Motor neuron (in vitro differentiated cells): ENCODE measurements at places on chromosomes 13 and 19.

DNA sequence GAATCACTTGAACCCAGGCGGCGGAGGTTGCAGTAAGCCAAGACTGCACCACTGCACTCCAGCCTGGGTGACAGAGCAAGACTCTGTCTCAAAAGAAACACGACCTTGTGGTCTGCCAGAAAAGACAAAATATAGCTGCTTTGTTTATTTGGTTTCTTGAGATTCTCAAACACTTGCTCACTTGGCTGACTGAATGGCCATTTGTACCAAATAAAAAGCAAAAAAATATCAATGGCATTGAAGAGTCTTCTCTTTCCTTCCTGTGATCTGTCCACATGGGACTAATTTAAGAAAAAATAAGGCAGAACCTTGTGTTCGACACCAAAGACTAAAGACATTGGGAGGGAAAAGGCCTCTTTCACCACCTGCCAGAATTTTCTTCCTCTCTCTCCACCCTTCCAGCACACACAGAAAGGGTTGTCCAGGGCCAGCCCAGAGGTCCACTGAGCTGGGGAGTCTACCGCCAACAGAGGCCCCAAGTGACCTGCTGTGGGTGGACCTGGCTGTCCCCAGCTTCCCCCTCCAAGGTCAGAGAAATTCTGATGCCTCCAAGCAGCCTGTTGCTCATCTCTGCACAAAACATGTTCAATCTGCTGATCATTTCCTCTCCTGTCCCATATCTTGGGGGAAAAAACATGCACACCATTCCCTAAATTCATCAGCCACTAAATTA lies 5.9 kb downstream of the BRME1 start:
- ATAC-seq: no peak

DNA sequence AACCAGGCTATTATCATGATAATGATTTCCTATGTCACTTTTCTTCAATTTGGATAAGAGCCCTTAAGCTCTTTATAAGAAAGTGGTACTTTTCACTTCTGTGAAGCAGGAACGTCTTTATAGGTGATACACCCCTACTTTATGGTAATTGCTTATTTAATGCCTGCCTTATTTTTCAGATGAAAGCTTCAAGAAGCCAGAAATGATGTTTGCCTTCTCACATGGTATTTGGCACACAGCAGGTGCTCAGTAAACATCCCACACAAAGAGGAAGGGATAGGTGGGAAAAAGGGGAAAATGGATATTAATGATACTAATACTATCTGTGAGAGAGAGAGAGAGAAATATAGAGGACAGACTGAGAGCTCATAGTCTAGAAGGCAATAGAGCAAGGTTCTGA lies 29.0 kb upstream of the WASF3 start:
- no peak for ATAC-seq

DNA sequence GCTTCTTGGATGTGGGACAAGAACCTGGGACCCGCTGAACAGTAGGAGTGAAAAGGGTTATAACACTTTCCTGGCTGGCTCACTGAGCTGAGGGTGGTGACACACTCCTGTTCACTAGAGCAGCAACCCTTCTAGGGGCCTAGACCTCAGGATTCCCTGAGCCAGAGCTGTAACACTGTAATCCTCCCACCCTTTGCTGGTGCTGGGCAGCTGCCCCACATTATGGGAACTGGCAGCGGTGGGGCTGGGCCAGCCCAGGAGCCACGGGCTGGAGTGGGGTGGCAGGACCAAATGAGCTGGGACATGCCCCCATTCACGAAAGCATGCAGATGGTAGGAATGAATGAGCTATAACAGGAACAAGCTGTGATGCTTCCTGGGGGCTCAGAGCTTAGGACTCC lies 110.6 kb downstream of the B3GLCT start:
- ATAC-seq: no peak

GRCh38 chr13:35699825-35700510 lies 223.5 kb upstream of the MAB21L1 start:
- ATAC-seq: peak; percentile 44

DNA sequence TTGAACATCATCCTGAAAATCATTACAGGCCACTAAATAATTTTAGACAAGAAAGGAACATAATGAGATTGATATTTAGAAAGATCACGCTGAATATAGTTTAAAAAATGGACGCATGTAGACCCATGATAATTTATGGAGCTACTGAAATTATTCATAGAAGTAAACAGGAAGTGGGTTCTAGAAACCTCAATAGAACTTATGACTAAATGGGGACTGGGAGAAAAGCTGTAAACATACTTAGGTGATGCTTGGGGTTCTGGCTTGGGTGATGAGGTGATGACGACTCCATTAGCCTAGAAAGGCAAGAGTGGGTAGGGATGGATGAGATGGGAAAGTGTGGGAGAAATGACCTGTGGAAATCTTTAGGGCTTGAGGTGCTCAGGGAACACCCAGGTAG lies 484.0 kb downstream of the MYO16 start:
- ATAC-seq: no peak

DNA sequence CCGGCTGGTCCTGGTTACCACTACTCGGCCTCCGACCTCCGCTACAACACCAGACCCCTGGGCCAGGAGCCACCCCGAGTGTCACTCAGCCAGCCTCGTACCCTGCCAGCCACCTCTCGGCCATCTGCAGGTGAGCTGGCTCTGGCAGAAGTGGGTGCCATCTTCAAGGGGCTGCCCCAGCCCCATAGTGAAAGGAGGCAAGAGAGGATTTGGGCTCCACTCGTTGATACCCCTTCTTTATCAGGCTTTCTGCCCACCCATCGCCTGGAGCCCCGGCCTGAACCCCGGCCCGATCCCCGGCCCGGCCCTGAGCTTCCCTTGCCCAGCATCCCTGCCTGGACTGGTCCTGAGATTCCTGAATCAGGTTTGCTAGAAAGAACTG lies 7.1 kb downstream of the LTBP4 start:
- ATAC-seq: no peak

DNA sequence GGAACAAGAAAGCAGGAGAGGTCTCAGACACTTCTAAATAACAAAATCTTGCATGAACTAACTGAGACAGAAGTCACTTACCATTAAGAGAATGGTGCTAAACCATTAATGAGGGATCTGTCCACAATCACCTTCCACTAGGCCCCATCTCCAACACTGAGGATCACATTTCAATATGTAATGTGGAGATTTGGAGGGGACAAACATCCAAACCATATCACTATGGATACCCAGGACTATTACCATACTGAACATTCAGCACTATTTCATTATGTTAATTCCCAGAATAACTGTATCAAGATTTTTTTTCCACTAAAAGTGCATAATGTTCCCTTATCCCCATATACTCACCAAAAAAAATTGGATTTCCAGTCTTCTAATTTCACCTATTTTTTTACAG lies 491.8 kb downstream of the LMO7 start:
- no peak for ATAC-seq

- peak; percentile 55 for ATAC-seq
Measured at GRCh38 chr19:9934132-9934950, 2.0 kb downstream of the OLFM2 start.

- ATAC-seq: no peak
Measured at GRCh38 chr13:38090913-38091312, 221.3 kb upstream of the TRPC4 start.

DNA sequence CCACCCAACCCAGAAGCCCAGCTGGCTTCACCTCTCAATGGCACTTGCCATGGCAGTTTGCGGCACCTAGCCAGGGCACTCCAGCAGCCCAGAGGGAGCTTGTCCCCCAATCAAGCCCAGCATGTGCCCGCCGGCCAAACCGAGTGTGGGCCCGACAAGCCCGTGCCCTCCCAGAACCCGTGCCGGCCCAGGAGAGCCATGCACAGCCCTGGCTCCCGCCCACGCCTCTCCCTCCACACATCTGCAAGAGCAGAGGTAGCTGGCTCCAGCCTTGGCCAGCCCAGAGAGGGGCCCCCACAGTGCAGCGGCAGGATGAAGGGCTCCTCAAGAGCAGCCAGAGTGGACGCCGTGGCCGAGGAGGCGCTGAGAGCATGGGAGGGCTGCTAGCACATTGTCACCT lies 2278.0 kb upstream of the PCDH20 start:
- ATAC-seq: no peak

DNA sequence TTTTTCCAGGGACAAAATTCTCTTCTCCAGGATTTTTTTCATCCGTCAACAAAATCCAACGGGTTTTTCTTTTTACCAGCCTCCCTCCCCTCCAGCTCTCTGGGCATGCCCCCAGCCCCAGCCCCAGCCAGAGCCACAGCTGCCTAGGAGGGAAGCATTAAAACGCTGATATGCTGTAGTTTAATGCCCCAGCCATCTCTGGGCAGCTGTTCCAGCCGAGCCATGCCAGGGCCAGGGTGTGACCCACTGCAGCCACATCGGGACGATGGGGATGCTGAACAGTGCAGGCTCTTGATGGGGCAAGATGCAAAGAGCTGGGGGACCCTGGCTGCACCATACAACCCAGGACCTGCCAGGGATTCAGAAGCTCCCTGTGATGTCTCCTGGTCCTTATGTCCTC lies 32.1 kb downstream of the TSHZ3 start:
- ATAC-seq: peak; percentile 7

- peak; percentile 41 for ATAC-seq
Measured at GRCh38 chr13:94033098-94033497, 446.4 kb downstream of the DCT start.

DNA sequence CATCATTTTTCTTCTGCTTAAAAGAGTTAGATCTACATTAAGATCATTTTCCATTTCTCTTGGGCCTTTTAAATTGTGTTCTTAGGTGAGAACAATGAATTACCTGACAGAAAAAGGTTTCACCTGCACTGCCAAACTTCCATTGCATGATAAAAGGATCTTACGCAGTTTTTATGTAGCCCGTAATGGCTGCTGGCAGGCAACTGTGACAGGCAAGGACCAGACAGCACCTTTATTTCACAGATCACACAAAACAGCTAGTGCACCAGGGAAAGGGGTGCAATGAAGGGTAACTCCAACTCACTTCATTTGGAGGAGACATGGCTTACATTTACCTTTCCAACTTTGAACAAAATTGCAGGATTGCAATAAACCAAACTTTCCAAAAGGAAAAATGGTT lies 159.8 kb downstream of the SLITRK1 start:
- no peak for ATAC-seq
